Frontal cortex (tissue), 4 donors: ENCODE measurements at places on chromosomes 6 and 20. TPM values are rescaled to one million over a fixed set of nuclear protein-coding genes. Genes with fewer than 3 reads are reported as not detected.
A peak's percentile ranks its signal among the peaks of the same experiment; 100 is the strongest.

DNA sequence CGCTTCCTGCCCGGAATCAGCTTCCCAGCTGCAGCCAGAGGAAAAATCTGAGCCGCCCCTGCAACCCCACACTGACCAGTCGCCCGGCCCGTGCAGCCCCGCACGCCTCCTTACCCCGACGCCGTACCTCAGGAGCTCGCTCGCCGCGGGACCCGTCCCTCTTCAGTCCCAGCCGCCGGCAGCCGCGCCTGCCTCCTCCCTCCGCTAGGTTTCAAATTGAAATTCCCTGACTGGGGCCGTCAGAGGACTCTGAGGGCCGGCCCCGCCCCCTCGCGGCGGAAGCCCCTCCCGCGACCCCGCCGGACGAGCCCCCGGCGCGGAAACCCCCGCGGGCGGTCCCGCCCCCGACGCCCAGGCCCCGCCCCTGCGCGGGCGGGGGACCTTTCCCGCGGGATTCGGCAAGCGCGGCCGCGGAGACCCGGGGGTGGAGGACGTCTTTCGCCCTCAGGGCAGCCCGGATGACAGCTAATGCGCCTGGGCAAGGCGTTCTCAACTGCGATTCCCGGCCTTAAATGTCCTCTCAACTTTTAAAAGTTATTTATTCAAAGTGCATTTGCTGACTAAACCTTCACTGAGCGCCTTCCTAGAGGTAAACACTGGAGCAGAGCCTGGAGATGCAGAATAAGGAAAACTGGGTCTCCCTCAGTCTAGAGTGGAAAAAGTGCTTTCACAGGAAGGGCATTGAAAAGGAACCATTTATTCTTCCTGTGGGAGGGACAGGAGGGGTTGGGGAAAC lies at the start of gene EPB41L2:
Gene EPB41L2, minus strand, starts transcription at position 218 of the 736 bp plus-strand sequence. CDS start 106,760 bp downstream, outside the sequence.
- DNase-seq: peak; percentile 89

The C20orf141 gene
- total RNA-seq: not detected

The HDGFL1 gene
- total RNA-seq: under 0.01 TPM

DNA sequence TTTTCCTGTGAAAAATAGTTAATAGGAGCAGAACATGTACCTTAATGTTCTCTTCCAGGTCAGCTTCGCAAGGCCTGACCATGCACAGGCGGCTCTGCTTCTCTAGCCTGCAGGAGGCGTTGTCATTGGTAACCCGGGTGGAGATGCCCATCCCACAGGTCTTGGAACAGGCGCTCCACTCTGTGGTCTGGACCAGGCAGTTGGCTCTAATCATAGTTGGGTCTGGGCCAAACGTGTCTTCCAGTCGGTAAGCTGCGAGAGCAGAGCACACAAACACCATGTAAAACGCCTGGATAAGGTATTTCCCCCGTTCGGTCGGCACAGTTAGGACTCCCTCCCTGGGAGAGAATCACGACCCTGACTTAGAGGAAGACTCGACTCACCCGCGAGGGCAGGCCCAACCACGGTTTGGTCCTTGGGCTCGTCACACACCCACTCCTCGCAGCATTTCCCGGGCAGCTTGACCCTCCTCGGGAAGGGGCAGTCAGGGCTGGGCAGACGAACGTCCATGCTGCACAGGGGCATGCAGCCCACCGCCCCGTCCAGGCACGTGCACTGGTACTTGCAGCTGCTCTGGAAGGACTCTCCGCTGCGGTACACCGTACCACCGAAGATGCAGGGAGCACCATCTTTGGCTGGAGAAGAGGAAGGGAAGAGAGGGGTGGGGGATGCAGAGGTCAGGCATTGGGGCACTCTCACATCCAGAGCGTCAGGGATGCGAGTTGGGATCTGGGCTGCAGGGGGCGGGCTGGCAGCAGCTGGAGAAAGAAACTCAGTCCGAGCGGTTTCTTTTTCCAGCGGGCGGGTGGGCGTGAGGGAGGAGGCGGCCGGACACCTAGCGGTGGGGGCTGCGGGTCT lies 1.0 kb downstream of the CCN2 start:
- peak; percentile 71 for DNase-seq

GRCh38 chr6:134021396-134022122 lies 30.9 kb downstream of the SLC2A12 start:
- no peak for DNase-seq

The PROKR2 gene
- total RNA-seq: 8.6 TPM

The RAET1L gene
- total RNA-seq: not detected

DNA sequence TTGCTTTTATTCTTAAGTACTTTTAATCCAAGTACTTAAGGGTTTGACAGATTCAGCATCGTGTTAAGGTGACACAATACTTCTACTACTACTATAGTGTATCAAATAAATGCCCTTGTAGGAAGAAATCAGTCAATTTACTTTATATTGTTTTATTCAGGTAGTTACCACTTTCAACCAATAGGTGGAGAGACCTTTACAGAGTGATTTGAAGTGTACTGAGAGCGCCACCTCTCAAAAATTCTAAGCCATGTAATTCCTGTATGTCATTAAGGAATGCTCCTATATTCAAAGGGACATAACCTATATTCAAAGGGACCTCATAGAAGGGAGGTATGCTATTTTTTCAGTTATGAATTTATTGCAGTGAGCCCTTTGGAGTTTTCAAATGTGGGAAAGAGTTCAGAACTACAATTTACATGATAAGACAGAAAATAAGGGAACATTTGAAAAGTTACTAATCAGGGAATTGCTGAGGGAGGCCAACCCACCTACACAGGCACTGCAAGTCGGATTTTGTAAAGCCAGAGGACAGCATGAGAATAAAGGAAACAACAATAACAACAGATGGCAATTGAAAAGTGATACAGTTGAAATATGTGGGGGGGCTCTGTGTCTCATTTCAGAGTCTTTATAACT lies 955.6 kb downstream of the TBC1D32 start:
- no peak for DNase-seq

- no peak for DNase-seq
Measured at GRCh38 chr6:147268254-147268653, 64.0 kb downstream of the STXBP5 start.

DNA sequence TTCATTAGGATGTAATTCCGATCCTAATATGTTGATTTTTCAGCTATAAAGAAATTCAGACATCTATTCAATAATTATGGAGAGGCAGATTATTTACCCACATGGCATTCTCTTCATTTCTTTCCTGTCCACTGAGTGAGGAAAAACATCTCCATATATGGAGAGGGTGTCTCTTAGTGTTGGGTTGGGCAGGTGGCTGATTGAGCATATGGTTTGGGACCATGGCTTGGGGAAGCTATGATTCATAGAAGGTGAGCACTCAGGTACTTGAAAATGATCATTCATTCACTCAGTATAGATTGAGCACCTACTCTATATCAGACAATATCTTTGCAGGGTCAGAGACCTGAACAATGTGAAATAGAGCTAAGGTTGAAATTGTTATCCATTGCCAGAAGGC lies 41.3 kb upstream of the IL20RA start:
- no peak for DNase-seq

The SCGN gene
- 30.2 TPM for total RNA-seq

- DNase-seq: no peak
Measured at GRCh38 chr6:80376411-80376810, 269.9 kb downstream of the BCKDHB start.

GRCh38 chr6:165820934-165821333 lies 157.9 kb upstream of the PDE10A start:
- DNase-seq: no peak

DNA sequence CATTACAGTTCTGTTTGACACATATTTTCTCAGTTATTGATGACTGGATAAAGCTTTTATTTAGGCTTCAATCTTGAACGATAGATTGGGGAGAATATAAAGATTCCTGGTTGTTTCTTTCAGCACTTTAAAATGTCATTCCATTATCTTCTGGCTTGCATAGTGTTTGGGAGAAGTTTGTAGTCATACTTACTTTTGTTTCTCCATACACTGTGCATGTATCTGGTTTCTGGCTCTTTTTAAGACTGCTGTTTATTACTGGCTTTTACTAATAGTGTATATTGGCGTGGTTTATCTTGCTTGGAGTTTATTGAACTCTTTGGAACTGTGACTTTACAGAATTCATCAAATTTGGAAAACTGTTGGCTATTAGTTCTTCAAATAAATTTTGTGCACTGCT lies 49.2 kb downstream of the RGS17 start:
- DNase-seq: no peak

DNA sequence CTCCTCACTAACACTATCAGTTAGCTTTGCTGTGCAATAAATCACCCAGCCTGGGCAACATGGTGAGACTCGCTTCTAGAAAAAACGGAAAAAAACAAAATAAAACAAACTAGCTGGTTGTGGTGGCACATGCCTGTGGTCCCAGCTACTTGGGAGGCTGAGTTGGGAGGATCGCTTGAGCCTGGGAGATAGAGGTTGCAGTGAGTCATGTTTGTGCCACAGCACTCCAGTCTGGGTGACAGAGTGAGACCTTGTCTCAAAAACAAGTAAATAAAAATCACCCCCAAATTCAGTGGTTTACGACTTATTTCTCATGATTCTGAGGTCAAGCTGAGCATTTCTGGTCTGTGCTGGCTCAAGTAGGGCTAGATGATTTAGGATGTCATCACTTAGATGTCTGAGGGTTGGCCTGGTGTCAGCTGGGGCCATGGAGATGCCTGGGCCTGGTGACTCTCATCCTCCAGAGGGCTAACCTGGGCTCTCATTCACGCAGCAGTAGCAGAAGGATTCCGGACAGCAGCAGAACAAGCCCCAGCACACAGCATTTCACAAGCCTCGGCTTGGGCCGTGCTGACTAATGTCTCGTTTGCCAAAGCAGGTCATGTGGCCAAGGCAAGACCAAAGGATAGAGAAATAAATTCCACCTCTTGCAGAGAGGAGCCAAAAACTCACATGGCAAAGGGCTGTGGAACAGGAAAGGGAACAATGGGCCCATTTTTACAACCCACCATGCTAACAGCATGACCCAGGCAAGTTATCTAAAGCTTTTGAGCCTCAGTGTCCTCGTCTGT lies 32.5 kb downstream of the MGME1 start:
- no peak for DNase-seq

DNA sequence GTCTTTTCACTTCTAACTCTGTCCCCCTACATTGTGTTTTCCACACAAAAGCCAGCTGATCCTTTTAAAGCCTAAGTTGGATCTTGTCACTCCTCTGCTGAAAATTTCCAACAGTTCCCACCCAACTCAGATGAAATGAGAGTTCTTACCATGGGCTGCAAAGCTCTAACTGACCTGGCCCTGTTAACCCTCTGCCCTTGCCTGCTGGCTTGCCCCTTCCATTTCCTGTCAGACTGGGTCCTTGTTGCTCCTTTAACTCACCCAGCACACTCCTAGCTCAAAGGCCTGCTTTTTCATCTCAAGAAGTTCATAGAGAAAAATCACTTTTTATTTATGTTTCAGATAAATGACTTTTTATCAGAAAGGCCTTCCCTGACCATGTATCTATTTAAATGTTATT lies 66.5 kb upstream of the HEY2 start:
- DNase-seq: no peak

The C6orf120 gene
- 26.9 TPM for total RNA-seq

GRCh38 chr20:45359406-45360148 lies 3.4 kb upstream of the SYS1 start:
- DNase-seq: no peak

- peak; percentile 32 for DNase-seq
Measured at GRCh38 chr6:138250513-138251247, 32.4 kb upstream of the PBOV1 start.

- no peak for DNase-seq
Measured at GRCh38 chr20:4136078-4136966, 121.0 kb upstream of the RNF24 start.

DNA sequence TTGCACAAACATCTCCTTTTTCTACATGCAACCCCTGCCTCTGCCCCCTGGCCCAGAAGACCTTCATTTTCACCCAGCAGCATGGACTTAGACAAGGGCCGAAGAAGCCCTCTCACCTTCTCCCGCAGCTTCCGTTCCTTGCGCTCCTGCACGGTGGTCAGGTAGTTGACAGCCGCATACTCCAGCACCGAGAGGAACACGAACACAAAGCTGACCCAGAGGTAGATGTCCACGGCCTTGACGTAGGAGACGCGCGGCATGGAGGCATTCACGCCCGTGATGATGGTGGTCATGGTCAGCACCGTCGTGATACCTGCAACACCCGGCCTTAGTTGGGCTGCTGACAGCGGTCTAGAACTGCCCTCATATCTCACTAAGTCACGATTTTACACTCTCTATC lies 47.1 kb upstream of the GABRR1 start:
- DNase-seq: no peak

The SLC35F1 gene
- 97.0 TPM for total RNA-seq

GRCh38 chr6:99606656-99607415 lies at the start of gene PRDM13:
PRDM13 (plus strand) TSS chr6:99606833; CDS start chr6:99607035, 202 bp downstream.
- DNase-seq: no peak

The NKX2-4 gene
- not detected for total RNA-seq

GRCh38 chr6:113060664-113061063 lies 713.5 kb downstream of the RFPL4B start:
- no peak for DNase-seq

The ZC3H12D gene
- total RNA-seq: 0.41 TPM

GRCh38 chr20:646107-646867 lies 6.7 kb downstream of the SRXN1 start:
- DNase-seq: no peak

The SPEF1 gene
- 0.41 TPM for total RNA-seq

- DNase-seq: no peak
Measured at GRCh38 chr6:110191477-110191876, 11.2 kb downstream of the CDC40 start.

- no peak for DNase-seq
Measured at GRCh38 chr6:127083963-127084310, 34.5 kb upstream of the RSPO3 start.

- DNase-seq: no peak
Measured at GRCh38 chr20:33916768-33917167, 76.9 kb upstream of the RALY start.

DNA sequence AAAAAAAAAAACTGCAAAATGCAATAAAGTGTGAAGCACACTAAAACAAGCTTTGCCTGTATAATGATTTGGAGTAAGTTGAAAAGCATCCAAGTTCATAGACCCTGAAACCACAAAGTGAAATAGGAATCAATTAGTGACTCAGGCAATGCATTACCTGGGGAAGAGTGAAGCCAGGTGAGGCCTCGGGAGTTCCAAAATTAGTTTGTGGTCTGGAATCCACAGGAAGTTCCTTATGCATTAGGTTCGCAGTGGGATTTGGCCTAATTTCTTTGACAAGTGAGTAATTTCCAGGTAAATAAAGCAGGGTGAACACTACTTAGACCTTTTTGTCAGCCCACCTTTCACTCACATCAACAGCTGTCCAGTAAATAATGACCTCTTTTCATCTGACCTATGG lies 490.8 kb downstream of the CBLN4 start:
- no peak for DNase-seq

GRCh38 chr20:5002077-5002413 lies 735 bp upstream of the SLC23A2 start:
- no peak for DNase-seq
